ENCODE measurements at places on chromosomes 3 and 15.

DNA sequence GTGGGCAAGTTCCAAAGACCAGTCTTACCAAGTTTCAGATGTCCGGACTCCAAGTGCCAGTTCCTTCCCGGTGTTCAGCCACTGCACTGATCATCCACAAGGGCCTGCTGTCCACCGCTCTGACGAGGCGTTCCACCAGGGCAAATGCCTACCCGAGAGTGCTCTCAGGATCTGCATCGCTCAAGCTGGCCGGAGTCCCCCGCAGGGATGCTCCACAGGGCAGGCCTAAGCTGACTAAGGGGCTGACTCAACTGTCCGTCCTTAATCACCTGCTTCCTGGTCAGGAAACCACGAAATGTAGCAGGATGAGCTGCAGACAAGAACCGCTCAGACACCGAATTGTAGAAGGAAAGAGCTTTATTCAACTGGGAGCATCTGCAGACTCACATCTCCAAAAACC, 341.6 kb downstream of the KCNH8 start:
- peak; percentile 20 for DNase-seq

DNA sequence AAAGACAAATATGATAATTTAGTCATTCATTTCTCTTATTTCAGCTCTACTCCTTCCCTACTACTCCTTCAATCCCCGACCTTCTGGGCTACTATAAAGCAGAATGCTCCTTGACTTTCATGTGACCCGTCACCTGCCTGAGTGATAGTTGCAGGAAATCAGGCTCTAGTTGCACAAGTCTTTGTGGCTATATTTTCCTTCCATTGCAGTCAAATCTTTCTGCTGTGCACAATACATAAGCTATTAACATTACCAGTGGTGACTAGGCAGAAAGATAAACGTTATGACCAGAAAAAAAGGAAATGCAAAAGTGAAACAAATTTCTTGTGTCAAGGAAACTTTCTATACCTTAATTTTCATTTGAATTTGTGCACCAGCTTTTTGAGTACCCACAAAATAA, 2.3 kb downstream of the SUCNR1 start:
- DNase-seq: peak; percentile 85

DNA sequence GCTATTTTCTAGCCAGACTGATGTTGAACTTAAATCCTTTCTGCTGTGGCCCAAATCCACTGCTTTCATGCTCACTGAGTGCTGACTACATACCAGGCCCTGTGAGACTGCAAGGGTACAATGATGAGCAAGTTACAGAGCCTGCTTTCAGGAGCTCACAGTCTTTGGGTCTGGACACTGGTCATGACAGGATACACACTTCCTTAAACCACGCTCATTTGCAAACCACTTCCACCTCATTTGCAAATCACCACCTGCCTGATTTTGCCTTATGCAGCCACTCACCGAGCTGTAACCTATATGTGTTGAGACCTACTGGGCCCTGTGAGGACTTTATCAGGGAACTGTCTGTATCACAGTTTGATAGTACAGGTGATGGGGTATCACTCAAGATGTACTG, 50.2 kb upstream of the LRRC58 start:
- no peak for DNase-seq

- DNase-seq: no peak
Measured at GRCh38 chr3:38460377-38461270, 6.9 kb downstream of the ACVR2B start.

- no peak for DNase-seq
Measured at GRCh38 chr3:119602676-119603075, 5.0 kb downstream of the PLA1A start.

Data from Kasumi-1 (cell line).